Renal cortex interstitium (tissue), 15 donors: ENCODE measurements at places on chromosomes 12 and 14. TPM values are rescaled to one million over a fixed set of nuclear protein-coding genes. Genes with fewer than 3 reads are reported as not detected.

Gene TMEM229B
- 2.2 TPM for polyA plus RNA-seq

Gene DAO
- polyA plus RNA-seq, result 0.75 TPM

DNA sequence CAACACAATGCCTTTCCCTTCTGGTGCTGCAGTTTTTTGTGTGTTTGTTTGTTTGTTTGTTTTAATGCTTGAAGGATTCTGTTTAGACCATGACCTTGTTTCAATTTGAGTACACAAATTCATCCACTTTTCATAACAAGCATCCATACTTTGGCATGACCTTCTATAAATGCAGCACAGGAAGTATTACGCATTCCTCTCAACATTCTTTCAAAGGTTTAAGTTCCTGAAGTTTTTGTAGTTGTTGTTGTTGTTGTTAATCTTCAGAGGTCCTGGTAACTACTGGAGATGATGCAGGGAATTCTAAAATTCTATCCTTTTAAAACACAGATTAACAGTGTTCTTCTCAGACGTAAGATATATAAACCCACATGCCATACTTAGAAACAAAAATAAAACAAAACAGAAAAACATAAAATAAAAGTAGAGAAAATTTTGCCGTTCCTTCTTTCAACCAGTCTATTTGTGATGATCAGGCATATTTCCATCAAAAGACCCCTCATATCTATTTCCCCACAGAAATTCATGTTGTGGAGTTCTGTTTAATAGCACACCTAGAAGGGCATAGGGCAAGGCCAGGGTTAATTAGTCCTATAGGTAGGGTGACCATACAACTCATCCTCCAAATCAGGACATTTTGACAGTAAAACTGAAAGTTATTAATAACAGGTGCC is 529.9 kb downstream of the NOVA1 start:
- no peak for DNase-seq

GRCh38 chr14:71204231-71204630 is 297.0 kb downstream of the PCNX1 start:
- no peak for DNase-seq
